ENCODE measurements at places on chromosomes 7 and 10.

- DNase-seq, result peak; percentile 27
Measured at GRCh38 chr10:54284526-54285193, 516.4 kb downstream of the PCDH15 start.

DNA sequence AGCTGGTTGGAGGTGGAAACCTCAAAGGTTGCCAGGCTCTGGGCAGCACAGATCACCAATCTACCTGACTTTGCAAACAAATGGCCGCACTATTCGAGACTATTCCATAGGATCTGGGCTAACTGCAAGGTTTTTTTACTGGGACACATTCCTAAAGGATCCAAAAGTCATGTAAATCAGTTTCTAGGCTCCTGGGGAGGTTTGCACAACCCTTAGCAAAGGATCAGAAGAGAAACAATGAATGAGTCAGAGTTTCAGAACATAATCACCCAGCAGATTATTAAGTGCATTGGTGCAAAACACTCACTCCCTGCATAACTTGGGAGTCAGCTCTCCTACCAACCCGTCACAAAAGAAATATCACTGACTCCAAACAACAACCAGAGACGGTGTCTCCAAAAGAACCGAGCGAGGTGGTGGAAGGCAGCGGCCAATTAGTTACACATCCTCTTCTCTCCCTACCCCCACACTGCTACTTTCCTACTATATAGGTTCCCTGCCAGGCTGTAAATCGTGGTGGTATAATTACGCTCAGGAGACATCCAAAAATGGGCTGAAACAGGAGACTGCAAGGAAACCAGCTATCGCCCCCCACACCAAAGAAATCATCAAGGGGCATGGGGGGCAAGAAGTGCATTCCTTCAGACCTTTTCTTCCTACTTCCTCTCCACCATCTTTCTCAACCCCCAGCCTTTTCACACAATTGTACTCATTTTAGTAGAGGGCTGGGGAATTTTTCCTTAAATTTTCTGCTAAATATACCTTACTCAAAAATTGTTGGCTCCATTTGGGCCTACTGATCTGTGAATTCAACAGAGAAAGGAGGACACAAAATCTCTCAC is 3.2 kb downstream of the UBE2H start:
- peak; percentile 96 for DNase-seq

- DNase-seq, result no peak
Measured at GRCh38 chr7:7789551-7789988, 71.2 kb upstream of the RPA3 start.

DNA sequence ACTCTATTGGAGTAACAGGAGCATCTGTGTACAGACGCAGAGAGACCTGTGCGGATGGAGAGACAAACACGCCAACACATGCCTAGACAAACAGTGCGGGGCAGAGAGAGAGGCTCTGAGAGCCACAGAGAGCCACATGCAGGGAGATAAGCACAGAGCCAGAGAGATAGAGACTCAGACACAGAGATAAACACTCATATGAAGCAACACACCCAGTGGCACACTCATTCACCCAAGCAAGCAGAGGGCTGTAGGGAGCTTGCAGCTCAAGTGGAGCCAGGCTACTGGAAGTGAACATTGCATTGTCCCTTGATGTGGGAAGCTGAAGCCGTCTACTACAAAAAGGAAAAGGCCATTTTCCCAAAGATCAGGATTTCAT is 46.6 kb upstream of the PODXL start:
- no peak for DNase-seq

- DNase-seq, result no peak
Measured at GRCh38 chr7:121797657-121798452, 75.1 kb upstream of the PTPRZ1 start.

DNA sequence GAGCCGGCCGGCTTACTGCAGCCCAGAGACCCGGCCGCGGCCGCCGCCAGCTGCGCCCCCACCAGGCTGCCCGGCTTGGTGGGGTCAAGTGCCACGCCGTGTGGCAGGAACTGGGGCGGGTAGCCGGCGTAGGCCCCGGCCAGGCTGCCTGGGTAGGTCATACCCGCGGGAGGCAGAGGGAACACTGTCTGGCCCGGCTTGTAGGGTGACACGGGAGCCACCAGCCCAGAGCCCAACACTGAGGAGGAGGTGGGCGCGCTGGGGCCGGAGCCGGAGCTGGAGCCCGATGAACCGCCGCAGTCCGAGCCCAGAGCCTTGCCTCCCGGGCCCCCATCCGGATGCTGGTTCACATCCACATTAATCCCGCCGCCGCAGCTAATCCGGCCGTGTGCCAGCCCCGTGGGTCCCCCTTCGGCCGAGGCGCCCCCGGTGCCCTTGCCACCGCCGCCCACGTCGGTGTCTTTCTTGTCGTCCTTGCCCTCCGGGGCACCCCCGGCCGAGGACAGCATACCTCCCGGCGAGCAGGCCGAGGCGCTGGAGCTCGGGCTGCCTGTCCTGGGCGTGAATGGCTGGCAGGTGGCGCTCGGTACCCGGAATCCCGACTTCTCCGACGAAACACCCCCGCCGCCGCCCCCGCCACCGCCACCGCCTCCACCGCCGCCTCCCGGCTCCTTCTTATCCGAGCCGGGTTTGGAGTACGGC is 2.0 kb downstream of the ZNF503 start:
- DNase-seq, result peak; percentile 40
